Suprapubic skin (tissue), 4 donors: ENCODE measurements at places on chromosomes 5 and 9.
A peak's percentile ranks its signal among the peaks of the same experiment; 100 is the strongest.

GRCh38 chr9:84852617-84853301, 183.2 kb downstream of the NTRK2 start:
- no peak for DNase-seq

GRCh38 chr5:96254980-96255691, 177.9 kb downstream of the PCSK1 start:
- no peak for DNase-seq

- no peak for DNase-seq
Measured at GRCh38 chr9:69485466-69485865, 160.5 kb downstream of the ENTREP1 start.

- no peak for DNase-seq
Measured at GRCh38 chr5:80141681-80142080, 106.5 kb downstream of the THBS4 start.

- DNase-seq, result no peak
Measured at GRCh38 chr9:131986089-131986488, 93.6 kb downstream of the MED27 start.

- no peak for DNase-seq
Measured at GRCh38 chr9:91160599-91161464, 200.9 kb downstream of the AUH start.

GRCh38 chr9:85892401-85892800, 48.5 kb upstream of the NAA35 start:
- DNase-seq, result no peak

DNA sequence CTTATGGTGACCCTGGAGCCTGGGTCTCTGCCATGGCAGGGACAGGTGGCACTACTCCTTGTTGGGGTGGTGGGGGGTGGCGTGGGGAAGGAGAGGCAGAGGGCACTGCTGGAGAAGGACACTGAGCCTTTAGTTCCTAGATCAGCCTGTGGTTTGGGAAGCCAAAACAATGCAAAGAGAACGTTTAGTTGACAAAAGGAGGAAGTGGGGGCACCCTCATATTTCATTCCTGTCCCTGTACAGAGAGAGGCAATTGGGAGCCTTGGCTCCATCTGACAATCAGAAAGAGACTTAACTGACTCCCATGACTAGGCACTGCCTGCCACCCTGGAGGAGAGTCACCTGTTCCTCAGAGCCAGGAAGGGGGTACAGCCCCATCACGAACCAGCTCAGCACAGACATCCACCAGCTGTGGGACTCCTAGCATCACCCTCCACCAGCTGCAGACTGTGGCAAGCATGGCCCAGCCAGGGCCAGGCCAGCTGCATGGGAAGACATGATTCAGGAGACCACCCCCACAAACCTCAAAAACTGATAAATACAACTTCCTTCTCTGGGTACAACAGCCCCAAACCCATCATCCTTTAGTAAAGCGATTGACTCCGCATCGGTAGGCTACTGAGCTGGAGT, 257.5 kb downstream of the HSPA4 start:
- no peak for DNase-seq

- no peak for DNase-seq
Measured at GRCh38 chr5:21646469-21646868, 1206.7 kb downstream of the CDH12 start.

DNA sequence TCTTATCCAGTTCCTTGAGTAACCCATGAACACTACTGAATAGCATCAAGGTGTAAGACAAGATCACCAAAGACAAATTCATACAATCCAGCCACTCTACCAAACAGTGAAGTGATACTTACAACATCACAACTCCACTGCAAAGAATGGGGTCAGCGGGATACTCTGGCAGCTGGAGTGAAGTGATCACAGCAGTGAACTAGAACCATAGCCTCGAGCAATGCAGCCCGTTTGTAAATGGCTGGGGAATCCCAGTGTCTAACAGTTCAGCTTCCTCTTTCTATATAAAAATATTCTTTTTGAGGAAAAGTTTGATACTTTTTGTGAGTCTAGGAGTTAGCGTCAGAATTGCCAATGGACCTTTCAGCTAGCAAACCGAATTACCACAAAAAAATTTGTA, 515.2 kb downstream of the ZNF608 start:
- no peak for DNase-seq

- no peak for DNase-seq
Measured at GRCh38 chr9:132210472-132211145, 48.8 kb downstream of the NTNG2 start.

GRCh38 chr5:176690911-176691310, 43.6 kb downstream of the TSPAN17 start:
- no peak for DNase-seq

GRCh38 chr9:79256691-79257213, 315.0 kb upstream of the TLE4 start:
- DNase-seq, result no peak

DNA sequence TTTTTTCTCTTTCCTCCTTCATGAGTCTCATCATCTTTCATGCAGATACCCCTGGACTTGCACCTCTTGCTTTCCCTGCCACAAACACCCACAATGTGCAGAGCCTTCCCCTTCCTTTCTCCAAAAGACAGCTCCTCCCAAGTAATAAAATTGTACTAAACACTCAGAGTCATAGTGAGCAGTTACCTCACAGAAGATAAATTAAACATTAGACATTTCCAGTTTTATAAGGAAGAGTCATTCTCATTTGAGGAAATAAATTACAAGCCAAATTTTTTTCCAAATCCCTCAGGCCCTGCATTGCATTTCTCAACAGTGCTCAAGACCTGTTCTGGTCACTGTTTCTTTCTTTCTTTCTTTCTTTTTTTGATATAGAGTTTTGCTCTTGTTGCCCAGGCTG, 131.5 kb downstream of the ATPSCKMT start:
- DNase-seq, result no peak

DNA sequence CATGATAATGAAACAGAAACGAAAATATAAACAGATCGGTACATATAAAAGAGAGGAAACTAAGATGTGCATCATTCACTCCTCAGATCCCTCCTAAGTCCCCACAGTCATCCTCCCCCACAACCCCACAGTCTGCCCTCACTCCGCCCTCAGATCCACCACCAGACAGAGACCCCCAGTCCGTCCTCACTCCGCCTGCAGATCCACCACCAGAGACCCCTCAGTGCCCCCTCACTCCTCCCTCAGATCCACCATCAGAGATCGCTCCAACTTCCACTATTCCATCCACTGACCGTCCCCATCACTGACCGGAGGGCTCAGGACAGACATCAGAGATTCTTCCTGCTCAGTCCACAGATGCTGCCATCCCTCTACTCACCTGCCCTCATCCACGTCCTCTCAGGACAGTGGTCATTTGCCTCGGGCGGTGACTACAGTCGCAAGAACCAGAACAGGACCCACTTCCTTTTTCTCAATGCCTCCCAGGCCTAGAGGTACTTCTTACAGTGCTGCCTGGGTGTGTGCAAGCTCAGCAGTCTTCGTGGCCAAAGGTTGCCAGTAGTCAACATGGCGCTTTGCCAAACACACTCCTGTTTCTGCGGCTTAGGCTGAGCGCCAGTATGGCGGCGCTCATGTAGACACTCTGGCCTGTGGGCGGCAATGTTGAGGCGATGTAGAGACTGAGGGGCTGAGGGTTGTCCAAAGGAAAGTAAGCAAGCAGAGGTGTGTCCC, 8.3 kb upstream of the SPATA31C1 start:
- DNase-seq, result no peak

- DNase-seq, result peak; percentile 56
Measured at GRCh38 chr5:1442222-1443145, 2.8 kb downstream of the SLC6A3 start.

DNA sequence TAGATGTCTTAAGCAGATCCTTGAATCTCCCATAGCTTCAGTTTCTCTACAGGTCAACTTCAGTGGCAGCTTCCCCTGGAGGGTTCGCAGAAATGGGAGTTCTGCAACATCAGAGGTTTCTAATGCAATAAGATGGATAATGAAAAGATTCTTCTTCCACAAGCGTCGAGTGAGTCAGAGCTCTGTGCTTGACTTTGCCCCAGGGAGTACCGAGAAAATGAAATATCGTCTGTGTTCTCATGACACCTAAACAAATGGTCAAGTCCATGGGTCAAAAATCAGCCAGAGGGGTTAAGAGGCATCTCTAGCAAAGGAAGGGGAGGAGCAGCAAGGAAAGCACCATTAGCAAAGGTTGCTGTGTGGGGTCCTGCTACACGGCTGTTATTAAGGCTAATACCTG, 3.2 kb upstream of the ADRA1B start:
- no peak for DNase-seq

DNA sequence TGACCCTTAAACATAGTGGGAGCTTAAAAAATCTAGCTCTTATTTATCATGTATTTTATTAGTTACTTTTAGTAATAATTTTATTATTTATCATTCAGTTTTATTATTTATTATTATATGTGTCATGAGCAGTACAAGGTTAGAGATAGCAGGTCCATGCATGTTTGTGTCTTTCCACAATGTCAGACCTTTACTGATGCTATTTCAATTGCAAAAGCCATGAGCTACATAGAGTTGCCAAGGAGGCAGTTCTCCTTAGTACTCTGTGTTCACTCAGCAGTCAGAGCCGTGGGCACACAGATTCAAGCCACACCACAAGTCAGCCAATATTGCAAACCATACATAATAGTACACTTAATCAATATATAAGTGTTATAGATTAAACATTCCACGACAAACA, 157.9 kb upstream of the NTRK2 start:
- DNase-seq, result no peak

GRCh38 chr5:128965638-128966302, 482 bp downstream of the SLC27A6 start:
- DNase-seq, result no peak

DNA sequence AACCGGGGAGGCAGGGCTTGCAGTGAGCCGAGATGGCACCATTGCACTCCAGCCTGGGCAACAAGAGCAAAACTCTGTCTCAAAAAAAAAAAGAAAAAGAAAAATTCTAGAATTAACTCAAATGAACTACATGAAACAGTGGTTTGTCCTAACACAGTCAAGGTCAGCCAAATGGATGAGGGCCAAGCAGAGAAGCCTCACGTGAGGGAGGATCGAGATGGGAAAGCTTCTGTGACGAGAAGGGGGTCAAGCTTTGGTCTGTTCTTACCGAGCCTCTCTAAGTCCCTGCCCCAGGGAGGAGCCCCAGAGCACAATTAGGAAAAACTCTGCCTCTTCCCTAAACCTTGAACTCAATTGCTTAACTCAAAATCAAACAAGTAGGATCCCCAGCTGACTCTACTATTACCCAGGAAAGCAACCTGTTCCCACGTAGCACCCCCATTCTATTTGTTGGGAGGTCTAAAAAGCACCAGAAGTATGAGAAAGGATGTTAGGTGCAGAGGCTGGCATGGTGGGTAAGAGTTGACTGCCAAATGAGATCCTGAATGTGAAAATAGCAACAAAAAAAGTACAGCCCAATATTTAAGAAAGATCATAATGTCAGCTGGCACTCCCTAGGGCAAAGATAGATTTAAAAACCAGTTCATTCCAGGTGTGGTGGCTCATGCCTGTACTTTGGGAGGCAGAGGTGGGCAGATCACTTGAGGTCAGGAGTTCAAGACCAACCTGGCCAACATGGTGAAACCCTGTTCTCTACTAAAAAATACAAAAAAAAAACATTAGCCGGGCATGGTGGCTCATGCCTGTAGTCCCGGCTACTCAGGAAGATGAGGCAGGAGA, 7.2 kb downstream of the ALDH7A1 start:
- no peak for DNase-seq

- DNase-seq, result no peak
Measured at GRCh38 chr9:96009690-96010472, 134.4 kb downstream of the ERCC6L2 start.

GRCh38 chr9:121658166-121658565, 6.7 kb downstream of the DAB2IP start:
- no peak for DNase-seq

- DNase-seq, result no peak
Measured at GRCh38 chr5:124056991-124057723, 545.2 kb downstream of the CSNK1G3 start.

GRCh38 chr5:9094582-9094981, 451.3 kb downstream of the SEMA5A start:
- DNase-seq, result no peak

- DNase-seq, result no peak
Measured at GRCh38 chr5:143235423-143235822, 168.1 kb downstream of the NR3C1 start.

- peak; percentile 4 for DNase-seq
Measured at GRCh38 chr9:135228345-135228982, 141.0 kb downstream of the OLFM1 start.

DNA sequence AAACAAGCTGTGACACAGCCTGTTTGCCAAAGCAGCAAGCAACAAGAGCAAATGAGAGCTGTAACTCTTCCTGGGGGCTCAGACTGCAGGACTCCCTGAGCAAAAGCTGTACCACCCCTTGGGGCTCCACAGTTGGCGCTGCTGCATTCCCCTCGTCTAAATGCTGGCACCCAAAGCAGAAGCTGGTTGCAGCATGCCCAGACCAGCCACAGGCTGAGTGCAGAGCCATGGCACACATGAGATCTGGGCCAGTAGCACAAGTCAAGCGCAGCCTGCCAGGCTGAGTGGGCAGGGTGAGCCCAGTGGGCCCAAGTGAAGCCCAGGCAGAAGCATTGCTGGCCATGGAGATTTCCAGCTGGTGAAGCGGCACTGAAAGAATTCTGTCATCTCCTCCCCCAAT, 157.3 kb upstream of the GRAMD2B start:
- DNase-seq, result no peak

DNA sequence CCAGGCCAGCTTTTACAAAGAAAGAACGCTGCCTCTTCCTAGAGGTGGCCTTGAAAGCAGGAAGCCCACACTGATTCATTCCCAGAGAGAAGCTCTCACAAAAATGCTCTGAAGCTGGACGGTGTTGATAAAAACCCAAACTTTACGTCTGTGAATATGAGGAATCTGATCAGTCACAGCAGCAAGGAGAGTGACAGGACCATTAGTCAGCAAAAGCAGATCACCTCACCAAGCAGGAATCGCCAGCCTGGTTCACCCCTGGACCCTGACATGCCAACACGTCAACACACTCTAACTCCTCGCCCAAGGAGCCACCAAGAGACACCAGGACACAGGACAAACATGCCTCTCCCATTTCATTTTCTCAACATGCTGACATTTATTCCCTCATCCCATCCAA, 70.6 kb upstream of the ZNF622 start:
- no peak for DNase-seq

DNA sequence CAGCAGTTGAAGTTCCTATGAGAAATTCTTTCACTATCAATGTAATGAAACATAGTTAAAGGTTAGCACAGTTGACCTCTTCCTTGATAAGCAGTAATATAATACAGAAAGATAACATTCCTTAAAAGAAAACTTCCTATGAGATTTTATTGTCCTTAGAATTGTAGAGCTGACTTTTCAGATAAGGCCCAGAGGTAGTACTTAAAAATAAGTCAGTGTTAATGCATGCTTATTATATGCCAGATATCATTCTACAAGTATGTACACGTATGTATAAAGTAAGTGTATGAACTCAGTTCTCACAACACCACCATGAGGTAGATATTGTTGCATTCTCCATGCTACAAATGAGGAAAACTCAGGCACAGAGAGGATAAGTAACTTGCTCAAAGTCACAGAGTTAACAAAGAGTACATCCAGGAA, 15.3 kb downstream of the AP3S1 start:
- no peak for DNase-seq

DNA sequence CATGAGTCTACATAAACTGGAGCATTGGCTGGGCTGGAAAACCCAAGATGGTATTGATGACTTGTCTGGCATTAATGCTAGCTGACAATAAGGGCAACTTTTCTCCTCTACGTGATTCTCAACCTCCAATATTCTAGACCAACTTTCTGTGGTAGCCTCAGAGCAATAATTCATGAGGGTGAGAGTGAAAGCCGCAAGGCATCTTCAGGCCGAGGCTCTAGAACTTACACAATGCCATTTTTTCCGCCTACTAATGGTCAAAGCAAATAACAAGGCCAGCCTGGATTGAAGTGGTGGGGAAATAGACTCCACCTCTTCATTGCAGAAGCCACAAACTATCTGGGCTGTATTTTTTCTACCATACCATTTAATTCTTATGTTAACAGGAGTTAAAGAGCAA, 267.4 kb downstream of the GABRG2 start:
- no peak for DNase-seq
